ENCODE measurements at places on chromosomes 1 and 21. TPM values are rescaled to one million over a fixed set of nuclear protein-coding genes. Genes with fewer than 3 reads are reported as not detected.

DNA sequence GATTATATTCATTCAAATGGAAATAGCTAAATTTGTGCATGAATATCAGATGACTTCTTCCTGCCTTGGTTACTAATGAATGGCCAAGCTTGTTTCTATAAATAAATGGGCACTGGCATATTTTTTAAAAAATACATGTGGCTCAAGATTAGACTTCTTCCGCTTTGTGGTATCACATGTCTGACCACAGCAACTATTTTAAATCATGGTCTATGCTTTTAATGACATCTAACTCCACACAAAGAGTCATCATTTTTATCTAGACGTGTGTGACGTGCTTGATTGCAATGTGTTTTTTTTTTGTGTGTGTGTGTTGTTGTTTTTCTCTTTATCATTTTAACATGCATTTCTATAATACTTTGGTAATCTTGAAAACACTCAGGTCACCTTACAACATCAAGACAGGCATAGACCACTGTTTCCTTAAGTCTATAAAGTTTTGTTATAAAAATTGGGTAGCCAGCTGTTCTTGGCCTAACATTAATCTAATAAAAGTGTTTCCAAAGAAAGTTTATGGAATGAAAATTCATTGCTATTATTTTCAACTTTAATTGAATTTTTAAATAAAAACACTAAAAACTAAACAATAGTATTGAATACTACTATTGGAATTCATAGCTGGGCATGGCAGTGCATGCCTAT, 29.5 kb downstream of the RGS1 start:
- no peak for DNase-seq

DNA sequence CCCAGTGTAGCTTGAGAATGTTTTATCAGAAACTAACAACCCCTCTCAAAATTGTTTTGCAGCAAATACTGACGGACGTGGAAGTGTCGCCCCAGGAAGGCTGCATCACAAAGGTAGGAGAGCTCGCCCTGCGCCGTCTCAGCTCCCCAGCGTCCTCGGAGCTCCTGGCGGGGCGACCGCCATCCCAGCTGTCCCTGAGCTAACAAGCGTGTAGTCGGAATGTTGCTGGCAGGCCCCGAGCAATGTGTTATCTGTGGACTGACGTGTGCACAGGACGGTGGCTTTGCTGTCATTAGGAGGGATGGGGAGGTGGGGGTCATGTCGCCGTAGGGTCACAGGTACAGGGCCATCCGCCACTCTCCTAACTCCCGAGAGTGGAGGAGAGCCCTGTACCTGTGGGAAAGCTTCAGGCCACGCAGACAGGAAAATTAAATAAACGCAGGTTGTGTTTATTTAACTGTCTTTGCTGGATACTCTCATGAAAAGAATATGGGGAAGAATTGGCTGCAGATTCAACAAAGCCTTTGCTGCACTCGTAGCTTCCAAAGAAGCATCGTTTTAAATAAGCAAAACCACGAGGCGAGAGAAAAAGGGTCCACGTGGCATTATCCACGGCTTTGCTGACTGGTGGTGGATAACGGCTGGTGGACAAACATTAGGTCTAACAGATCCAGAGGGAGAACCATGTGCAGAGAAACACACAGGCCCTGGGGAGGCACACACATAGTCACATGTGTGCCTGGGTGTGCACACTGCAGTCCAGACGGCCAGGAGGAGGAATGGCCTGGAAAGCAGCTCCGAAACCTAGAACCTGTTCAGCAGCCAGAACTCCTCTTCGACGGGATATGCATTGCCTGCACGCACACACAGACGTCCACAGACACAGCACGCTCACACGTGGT, 175.3 kb downstream of the PRDM16 start:
- DNase-seq: no peak

- DNase-seq: no peak
Measured at GRCh38 chr1:231016234-231016633, 23.8 kb downstream of the FAM89A start.

The IQGAP3 gene
- 0.55 TPM for total RNA-seq

The TMEM79 gene
- total RNA-seq: 1.8 TPM
